Omental fat pad (tissue), 4 donors: ENCODE measurements at places on chromosomes 7 and 10.

DNA sequence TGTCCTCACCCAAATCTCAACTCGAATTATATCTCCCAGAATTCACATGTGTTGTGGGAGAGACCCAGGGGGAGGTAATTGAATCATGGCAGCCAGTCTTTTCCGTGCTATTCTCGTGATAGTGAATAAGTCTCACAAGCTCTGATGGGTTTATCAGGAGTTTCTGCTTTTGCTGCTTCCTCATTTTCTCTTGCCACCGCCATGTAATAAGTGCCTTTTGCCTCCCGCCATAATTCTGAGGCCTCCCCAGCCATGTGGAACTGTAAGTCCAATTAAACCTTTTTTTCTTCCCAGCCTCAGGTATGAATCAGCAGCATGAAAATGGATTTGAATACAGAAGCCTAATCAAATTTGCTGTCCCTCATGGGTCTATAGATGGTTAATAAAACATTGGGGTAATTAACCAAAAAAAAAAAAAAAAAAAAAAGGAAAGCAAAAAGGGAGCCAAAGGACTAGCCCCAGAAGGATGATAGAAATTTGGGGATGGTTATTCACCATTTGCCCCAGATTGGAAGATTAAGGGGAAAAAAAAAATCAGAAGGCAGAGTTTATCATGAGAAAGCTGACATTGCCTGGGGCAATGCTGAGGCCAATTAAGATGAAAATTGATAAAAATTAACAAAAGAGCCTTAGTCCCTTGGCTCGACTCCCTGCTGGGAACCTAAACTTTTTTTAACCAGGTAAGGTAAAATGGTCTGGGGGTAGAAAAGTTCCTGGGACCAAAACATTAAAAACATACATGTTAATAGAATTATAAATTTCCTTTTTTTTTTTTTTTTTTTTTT is 27.6 kb downstream of the AVL9 start:
- no peak for DNase-seq

- no peak for DNase-seq
Measured at GRCh38 chr7:139016931-139017511, 18.8 kb downstream of the ZC3HAV1L start.

DNA sequence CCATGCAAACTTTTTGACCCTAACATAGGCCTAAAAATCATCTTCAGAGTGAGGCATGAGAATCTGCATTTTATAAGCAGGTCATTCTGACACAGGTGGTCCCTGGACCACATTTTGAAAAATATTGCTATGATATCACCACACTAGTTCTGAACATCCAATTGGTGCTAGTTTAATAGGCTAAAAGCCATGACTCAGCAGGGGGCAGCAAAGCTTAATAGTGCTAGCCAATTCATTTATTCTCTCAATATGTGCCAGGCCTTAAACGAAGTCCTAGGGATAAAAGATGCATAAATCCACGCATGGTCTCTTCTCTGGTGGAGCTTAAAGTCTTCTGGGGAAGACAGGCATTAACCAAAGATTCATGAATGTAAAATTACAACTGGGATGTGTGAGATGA is 10.2 kb upstream of the SLC25A28 start:
- DNase-seq, result no peak

DNA sequence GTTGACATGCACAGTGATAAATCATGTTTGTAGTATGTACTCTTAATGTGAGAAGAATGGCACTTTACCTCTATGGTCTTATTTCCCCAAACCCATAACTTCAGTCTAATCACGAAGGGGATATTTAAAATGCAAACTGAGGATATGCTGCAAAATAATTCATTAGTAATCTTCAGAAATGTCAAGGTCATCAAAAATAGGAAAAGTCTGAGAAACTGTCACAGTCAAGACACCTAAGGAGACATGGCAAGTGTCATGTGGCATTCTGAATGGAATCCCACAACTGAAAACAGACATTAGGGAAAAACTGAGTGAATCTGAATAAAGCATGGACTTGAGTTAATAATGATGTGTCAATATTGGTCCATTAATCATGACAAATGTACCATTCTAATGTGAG is 605.5 kb upstream of the ANKRD30A start:
- no peak for DNase-seq

GRCh38 chr7:92873776-92874175 is 37.4 kb upstream of the CDK6 start:
- no peak for DNase-seq
